ENCODE measurements at places on chromosomes 7 and 10. TPM values are rescaled to one million over a fixed set of nuclear protein-coding genes. Genes with fewer than 3 reads are reported as not detected.
A peak's percentile ranks its signal among the peaks of the same experiment; 100 is the strongest.

- DNase-seq = no peak
Observed at GRCh38 chr10:612696-613095, 76.8 kb downstream of the DIP2C start.

DNA sequence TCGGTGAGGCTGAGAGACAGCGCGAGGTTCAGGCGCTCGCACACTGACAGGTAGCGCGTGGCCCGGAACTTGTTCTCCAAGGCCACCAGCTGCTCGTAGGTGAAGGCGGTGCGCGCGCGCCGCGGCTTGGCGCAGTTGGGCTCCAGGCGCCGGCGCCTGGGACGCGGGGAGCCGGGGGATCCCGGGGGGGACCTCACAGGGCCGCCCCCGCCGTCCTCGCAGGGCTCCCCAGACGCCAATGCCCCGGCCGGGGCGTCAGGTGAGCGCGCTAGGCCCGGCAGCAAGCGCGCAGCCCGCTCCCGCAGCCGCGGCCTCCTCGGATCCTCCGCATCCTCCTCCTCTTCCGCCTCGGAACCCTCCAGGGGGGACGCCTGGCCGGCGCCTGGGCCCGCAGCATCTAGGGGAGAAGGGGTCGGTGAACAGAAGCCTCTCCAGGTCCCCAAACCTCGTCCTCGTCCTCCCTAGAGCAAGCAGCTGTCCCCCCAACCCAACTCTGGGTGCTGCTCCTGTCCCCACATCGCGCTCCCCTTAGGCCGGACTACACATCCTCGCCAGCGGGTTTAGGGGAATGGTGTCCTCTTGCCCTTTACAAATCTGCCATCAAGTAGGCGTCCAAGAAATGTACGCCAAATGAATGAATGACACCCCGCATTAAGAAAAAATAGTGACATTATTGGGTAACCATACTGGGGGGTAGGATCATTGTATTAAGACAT is 1.9 kb downstream of the NKX1-2 start:
- no peak for DNase-seq

- no peak for DNase-seq
Observed at GRCh38 chr10:60629332-60629731, 148.9 kb upstream of the CDK1 start.

DNA sequence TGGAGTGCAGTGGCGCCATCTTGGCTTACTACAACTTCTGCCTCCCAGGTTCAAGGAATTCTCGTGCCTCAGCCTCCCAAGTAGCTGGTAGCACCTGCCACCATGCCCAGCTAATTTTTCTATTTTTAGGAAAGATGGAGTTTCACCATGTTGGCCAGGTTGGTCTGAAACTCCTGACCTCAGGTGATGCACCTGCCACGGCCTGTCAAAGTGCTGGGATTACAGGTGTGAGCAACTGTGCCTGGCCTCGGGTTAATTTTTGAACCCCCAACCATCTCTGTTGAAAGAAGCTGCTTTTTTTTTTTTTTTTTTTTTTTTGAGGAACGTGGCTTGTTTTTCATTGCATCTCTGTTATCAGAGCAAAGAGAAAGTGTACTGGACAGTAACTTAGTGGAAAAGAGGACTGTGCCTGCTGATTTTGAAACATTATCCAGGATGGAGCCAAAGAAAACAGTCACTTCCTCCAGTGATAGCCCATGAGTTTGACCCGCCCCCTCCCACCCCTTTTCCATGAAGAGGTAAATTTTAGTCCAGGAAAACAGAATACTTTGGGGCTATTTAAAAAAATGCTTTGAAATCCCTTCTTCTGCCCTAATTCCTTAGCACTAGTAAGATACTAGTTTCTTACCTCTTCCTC is 38.3 kb downstream of the WBP1L start:
- no peak for DNase-seq

DNA sequence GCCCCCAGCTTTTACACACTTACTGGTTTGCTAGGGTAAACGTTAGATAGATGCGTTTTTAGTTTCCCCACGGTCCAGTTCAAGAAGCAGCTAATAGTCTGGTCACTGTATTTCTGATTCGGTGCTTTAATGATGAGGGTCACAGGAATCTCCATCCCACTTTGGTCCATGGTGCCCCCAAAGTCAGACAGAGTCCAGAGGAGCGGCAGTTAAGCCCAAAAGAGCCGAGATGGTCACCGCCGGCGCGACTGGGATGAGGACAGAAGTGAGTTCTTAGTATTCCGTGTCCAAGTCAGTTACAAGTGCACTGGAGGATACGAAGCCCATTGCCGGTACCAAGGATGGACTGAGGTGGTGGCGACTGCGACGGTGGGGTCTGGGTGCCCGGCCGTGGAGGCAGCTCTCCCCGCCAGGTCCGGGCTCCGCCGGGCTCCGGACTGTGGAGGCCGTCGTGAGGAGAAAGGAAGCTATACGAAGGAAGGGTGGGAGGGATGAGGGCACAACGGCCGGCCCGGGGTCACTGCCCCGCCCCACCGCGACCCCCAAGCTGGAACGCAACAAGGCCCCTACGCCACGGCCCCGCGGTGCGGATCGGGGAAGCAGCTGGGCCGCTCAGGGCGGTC is 663 bp downstream of the HERPUD2 start:
- DNase-seq = no peak

DNA sequence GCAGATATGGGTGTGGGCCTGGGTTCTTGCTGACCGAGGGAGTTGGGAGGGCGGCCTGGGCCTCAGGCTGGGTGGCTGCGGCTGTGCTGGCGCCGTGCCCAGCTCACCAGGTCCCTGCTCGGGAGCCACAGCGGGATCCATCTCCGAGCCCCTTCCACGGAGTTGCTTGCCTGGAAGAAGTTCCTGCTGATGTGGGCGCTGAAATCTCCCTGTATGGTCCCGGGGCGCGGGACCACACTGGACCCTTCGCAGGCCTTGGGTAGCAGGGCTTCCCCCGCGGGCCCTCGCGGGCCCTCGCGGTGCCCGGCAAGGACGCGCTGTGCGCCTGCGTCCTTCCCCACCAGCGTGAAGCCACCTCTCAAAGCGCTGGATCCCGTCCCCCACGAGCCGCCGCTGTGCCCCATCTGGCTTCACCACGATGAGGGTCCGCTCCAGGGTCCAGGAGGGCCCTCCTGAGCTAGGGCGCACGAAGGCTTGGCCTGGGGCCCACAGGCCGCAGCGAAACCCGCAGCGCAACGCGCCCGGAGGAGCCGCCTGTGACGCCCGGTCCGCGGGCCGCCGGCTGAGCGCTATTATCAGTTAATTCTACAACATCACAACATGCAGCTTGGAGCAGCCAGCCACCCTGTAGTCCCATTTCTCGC is 31.5 kb downstream of the RAB19 start:
- DNase-seq = no peak

DNA sequence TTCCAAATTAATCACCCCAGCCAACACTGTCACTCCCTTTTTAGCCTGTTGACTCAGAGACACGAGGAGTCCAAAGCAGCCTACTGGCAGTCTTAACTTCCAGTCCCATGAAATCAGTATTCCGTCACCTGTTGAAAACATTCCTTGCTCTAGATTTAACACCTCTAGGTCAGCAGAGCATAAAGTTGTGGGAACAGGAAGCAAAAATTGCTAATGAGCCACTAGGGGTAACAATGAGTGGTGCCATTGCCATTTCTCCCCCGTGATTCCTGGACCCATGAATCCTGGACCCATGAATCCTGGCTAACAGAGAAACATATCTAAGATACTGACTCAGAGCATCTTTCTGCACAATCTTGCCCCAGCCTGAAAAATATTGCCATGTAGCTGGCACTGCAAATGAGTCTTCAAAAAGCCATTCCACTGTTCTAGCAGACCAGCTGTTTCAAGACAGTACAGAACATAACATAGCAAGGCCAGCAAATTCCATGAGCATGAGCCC is 252.7 kb upstream of the PTER start:
- DNase-seq = peak; percentile 6

DNA sequence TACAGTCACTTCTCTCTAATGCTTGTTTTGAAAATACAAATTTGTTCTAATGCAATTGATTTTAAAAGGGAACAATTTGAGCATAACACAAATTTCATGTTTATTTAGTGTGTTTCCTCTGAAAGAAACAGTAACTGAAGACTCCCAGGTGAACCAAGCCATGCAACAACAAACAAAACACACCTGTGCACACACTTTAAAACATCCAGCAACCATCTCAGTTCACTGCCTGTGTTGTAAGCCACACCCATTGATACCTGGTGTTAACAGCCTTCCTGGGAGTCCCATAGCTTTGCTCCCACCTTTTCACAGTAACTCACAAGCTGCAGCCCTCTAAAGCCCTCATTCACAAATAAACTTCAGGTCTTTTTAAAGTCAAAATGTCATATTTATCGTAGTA is 89.3 kb downstream of the DOCK4 start:
- DNase-seq = no peak

DNA sequence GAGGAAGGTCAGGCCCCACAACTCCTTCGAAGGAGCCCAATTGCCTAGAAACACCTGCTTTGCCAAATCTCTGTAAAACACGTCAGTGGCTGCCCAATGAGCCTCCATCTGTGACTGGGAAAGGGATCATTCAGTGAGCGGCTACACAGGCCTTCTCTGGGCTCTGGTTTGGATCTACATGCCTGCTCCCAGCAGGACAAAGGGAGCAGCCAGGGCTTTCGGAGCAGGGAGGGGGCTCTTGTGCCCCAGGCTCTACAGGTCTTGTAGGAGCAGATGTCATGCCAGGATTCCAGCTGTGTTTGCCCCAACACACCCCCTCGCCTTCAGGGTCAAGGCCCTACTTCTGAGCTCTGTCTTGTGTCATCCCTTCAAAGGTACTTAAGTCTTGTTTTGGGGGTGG is 73.5 kb downstream of the CLEC2L start:
- DNase-seq = no peak

DNA sequence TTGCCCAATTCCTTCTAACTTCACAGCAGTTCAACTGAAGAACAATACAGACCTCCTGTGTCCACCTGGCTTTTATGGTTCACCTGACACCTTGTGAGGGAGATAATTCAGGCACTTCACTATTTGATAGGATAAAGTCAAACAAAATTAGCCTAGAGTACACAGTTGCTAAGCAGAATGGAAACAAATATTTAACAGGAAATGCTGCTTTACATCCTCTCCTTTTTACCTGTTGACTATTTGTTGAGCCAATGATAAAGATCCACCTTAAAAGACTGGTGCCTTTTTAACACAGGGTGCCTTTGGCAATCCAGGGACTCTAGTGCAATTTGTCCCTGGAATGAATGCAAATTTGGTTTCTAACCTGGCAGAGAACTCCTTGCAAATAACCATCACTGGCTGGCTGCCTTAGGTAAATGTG is 39.8 kb downstream of the ITPRID1 start:
- DNase-seq = no peak

- no peak for DNase-seq
Observed at GRCh38 chr10:103592186-103593021, 98.9 kb downstream of the NEURL1 start.

GRCh38 chr10:29590915-29591650 is 43.7 kb downstream of the SVIL start:
- no peak for DNase-seq

DNA sequence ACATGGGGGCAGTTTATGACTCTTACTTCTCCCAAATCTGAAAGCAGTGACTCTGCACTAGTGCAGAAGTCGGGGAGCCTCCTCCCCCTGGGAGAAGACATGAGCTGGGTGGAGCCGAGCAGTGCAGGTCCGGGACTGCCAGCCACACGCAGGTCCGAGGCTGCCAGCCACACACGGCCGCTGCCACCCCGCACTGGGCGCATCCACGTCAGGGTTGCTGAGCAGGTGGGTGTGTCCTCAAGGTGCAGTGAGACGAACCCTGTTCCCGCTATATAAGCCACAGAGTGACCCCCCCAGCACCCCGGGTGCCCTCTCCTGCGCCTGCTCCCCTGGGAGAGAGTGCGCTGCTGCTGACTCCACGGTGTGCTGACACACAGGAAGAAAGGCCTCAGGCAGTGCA is 430.2 kb downstream of the PTPRN2 start:
- DNase-seq = no peak

DNA sequence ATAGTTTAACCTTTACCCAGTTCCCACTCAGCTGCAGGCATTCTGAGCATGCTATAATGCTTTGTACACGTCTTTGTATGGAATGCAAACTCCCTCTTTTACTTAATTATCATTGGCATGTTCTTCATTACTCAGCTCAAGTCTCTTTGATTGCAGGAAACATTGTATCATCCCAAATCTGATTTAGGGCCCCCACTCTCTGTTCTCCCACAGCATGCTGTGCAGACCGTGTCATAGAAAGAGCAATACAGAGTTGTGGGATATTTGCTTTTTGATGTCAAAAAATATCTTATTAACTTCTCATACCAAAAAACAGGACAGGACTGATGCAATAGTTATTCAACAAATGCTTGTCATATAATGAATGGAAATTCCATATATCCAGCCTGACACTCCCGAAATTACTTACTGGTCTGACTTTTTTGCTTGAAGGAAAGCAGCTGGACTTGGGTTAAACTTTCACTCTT is 1081.5 kb upstream of the C7orf33 start:
- no peak for DNase-seq

- DNase-seq = peak; percentile 83
Observed at GRCh38 chr7:14761510-14762296, 140.8 kb downstream of the DGKB start.

- no peak for DNase-seq
Observed at GRCh38 chr7:43585562-43585961, 2.7 kb downstream of the STK17A start.

DNA sequence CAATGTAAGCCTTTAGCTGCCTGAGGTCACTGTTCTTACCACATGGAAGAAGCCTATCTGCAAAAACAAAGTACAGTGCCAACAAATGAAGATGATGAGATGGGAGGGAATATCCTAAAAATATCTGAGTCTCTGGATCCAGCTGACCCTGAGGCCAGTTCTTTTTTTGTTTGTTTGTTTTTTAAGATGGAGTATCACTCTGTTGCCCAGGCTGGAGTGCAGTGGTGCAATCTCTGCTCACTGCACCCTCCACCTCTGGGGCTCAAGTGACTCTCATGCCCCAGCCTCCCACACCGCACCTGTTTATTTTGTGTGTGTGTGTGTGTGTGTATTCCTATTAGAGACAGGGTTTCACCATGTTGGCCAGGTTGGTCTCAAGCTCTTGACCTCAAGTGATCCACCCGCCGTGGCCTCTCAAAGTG is 44.9 kb downstream of the HYCC1 start:
- DNase-seq = no peak

DNA sequence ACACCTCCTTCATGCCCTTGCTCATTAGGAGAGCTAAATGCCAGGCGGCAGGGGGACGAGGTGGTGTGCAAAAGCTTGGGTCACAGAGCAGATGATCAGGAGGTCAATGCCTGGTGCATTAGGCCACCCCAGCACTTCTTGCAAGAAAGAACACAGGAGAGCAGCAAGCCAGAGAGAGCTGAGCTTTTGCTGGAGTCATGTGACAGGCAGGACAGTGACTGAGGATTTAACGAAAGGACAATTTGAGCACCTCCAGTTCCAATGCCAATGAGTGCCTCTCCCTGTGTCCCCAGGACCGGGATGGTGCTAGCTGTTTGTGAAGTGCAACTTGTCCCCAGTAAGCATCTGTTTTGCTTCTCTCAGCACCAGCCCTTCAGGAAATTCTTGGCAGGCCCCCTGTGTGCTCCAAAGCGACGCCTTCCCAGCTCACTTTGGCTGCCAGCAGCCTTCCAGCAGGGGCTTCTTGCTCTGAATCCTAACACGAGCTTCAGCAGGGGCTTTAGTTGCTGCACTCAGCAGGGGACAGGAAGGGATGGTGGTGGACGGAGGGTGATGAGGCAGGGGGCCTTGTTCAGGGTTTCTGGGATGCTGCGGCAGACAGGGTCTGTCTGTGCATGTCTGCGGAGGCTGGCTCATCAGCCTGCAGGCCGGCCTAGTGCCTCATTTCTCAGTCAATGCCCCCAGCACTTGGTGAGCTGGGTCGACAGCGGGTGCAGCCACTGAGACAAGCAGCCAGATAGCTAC is 368.1 kb downstream of the RPS24 start:
- peak; percentile 30 for DNase-seq

The RELN gene
- total RNA-seq = 15.6 TPM

The LIMK1 gene
- total RNA-seq = 6.4 TPM

The HOXA1 gene
- total RNA-seq = 0.59 TPM

The CYP2C19 gene
- 0.69 TPM for total RNA-seq

The NEURL1 gene
- total RNA-seq = 2.1 TPM

All from skin of body (tissue), 3 donors.